KG1 (cell line): ENCODE measurements at places on chromosomes 7 and 10.

- no peak for DNase-seq
Measured at GRCh38 chr7:135512135-135512887, 2.4 kb upstream of the CNOT4 start.

GRCh38 chr7:90092506-90092905 lies 61.8 kb upstream of the STEAP1 start:
- no peak for DNase-seq

DNA sequence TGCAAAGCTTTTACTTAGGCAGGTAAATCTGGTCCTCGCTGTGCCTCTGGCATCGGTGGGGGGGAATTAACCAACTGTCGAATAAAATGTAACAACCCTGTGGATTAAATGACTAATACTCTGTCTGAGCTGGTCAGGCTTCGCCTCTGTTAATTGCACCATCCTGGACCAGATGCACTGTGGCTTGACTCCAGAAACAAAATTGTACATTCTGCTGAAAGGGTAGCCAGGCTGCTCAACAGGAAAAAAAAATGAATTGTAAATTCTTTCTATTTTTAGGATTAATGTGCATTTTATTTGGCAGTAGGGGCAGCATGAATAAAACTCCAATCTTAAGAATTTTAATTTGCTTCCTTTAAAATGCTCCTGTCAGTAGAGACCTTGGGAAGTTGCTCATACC lies 389.4 kb downstream of the SORCS1 start:
- no peak for DNase-seq

- DNase-seq, result no peak
Measured at GRCh38 chr10:133275684-133276092, 980 bp downstream of the ADAM8 start.

DNA sequence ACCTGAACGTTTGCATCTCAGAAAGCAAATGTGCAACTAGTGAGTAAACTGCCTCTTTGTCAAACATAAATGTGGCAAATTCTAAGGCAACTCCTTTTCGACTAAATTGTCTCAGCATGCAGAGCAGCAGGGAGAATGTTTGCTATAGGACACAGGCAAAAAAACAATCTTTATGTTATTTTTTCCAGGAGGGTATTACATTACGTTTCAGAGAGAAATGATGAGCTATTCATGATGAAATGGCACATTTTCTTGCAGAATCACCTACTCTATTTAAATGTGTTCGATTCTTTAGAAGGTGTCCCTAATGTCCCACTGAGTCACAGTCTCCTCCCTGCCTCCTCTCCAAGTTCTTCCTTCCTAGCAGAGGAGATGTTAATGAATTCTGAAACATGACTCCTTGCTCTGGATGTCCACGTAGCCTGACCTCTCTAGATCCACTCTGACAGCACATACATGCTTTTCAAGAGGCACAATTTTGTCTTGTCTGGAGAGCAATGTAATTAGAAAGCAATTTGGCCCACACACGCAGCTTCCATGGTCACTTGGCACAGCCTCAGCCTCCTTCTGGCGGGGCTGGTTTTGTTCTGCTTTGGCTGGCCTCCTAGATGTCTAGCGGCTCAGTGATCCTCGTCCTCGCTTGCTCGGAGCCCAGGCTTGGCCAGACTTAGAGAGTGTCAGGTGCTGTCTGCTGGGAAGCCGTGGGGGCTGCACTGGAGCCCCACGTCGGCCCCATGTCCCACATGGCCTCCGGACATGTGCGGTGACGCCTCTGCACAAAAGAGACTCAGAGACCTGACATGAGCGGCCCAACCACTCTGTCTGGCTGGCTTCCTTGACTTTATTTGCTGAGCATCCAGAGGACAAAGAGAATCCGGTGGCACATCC lies 125.7 kb upstream of the ZNF438 start:
- DNase-seq, result no peak

GRCh38 chr10:16944986-16945385 lies 127.8 kb upstream of the RSU1 start:
- DNase-seq, result no peak

- no peak for DNase-seq
Measured at GRCh38 chr7:135337506-135337905, 103.9 kb downstream of the STRA8 start.

DNA sequence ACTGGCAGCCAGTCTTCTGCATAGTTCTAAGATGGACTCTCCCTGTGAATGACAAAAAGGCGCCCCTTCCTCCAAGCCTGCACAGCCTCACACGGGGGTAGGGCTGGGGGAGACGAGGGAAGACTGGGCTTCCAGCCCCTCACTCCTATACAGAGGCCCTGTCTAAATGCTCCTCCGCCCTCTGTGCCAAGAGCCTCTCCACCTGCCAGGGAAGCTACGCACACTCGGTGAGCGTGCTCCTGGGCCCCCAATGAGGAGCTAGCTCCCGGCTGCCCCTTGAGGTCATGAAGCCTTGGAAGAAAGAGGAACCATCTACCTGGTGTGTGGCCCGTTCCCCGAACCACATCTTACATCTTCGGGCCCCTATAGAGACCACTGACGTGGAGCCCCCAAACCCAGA lies 54.8 kb downstream of the CRTAC1 start:
- DNase-seq, result no peak

DNA sequence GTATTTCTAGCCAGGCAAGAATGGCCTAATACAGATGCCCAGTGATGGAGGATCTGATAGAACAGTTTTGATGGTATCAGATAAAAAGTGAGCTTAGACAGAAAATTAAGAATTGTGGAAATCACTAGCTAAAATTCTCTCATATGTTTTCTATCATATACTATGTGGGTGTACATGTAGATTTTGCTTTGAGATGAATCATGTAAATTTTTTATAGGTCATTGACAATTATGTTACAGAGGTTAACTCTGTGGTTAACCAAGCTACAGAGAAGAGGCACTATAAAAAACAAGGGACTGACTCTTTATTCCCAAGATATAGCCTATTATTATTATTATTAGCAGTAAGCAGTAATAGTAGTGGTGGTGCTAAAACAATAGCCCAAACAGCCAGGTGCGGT lies 156.5 kb downstream of the ITGA8 start:
- no peak for DNase-seq

DNA sequence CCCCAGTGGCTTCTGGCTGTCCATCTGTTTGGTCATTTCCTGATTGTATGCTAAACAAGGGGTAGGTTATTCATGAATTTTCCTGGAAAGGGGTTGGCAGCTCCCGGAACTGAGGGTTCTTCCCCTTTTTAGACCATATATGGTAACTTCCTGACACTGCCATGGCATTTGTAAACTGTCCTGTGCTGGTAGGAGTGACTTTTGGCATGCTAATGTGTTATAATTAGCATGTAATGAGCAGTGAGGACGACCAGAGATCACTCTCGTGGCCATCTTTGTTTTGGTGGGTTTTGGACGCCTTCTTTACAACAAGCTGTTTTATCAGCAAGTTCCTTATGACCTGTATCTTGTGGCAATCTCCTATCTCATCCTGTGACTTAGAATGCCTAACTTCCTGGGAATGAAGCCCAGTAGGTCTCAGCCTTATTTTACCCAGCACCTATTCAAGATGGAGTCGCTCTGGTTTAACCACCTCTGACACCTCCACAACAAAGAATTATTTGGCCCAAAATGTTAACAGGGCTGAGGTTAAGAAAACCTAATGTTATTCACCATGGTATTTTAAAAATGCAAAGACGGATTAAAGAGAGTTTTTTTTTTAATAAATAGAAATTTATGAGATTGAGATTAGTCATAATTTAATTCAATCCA lies 2.4 kb upstream of the PTN start:
- DNase-seq, result no peak

DNA sequence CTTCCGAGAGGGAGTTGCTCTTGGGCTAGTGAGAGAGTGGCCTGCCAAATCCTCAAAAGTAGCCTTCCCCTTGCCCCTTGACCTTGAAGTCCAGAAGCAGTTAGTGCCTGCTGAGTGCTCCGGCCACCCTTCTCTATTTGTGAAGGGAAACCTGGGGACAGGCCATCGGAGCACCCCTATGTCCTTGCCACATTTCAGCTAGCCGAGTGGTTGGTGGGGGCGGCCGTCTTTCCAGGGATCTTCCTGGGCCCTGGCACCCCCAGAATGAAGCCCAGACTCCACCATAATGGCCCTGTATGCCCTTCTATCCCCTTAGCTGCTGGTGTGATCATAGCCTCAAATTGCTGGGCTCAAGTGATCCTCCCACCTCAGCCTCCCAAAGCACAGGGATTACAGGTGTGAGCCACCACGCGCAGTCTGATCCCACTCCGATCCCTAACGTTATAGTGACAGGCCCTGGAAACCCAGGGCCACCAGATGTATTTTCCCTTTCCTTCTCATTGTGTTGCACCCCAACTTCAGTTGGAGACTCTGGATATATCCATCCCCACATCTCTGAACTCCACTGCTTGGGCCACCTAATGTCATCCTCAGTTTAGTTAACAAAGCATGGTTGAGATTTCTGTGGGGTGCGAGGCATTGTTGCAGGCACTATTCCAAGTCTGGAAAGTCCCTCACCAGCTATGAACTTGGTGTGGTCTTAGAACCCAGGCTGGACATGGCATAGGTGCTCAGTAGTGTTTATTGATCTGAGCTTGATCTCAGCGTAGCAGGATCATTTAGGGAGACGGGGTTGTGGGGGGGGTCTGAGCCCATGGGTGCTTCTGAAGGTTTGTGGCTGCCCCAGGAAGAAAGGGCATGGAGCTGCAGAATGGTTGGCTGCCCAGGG lies 1.6 kb downstream of the TSPAN14 start:
- no peak for DNase-seq
